ENCODE measurements at places on chromosomes 13 and 19. TPM values are rescaled to one million over a fixed set of nuclear protein-coding genes. Genes with fewer than 3 reads are reported as not detected.

GRCh38 chr19:55369653-55370304, 484 bp downstream of the IL11 start:
- H3K27ac ChIP-seq = no peak overlapping the region
- no peaks in the 10 kb centered on the region for H3K36me3 ChIP-seq
- H3K27me3 ChIP-seq = no peaks in the 10 kb centered on the region
- H3K4me1 ChIP-seq = peaks cover 41% of the 10 kb centered on the region

GRCh38 chr13:51689663-51689996, 105.4 kb downstream of the WDFY2 start:
- no peak for DNase-seq
- no peak overlapping the region for H3K4me3 ChIP-seq
- H3K27ac ChIP-seq = no peak overlapping the region
- no peaks in the 10 kb centered on the region for H3K36me3 ChIP-seq
- H3K27me3 ChIP-seq = no peaks in the 10 kb centered on the region
- peaks cover 7% of the 10 kb centered on the region for H3K4me1 ChIP-seq

GRCh38 chr13:75829830-75830229, 193.7 kb downstream of the LMO7 start:
- DNase-seq = no peak
- no peak overlapping the region for H3K4me3 ChIP-seq
- no peaks in the 10 kb centered on the region for H3K36me3 ChIP-seq
- H3K27me3 ChIP-seq = no peaks in the 10 kb centered on the region
- no peaks in the 10 kb centered on the region for H3K4me1 ChIP-seq

- H3K36me3 ChIP-seq = no peaks in the 10 kb centered on the region
- no peaks in the 10 kb centered on the region for H3K27me3 ChIP-seq
- no peak for DNase-seq
- no peak overlapping the region for H3K27ac ChIP-seq
- peaks cover 5% of the 10 kb centered on the region for H3K4me1 ChIP-seq
- H3K4me3 ChIP-seq = no peak overlapping the region
Observed at GRCh38 chr19:16000024-16000663, 51.3 kb downstream of the OR10H4 start.

The KLK14 gene
- total RNA-seq = 0.76 TPM

- no peaks in the 10 kb centered on the region for H3K36me3 ChIP-seq
- peak overlapping the region; percentile 50 for H3K4me3 ChIP-seq
Observed at GRCh38 chr19:17327654-17328516, 6.8 kb downstream of the ANO8 start.

The ADM5 gene
- 12.1 TPM for total RNA-seq

DNA sequence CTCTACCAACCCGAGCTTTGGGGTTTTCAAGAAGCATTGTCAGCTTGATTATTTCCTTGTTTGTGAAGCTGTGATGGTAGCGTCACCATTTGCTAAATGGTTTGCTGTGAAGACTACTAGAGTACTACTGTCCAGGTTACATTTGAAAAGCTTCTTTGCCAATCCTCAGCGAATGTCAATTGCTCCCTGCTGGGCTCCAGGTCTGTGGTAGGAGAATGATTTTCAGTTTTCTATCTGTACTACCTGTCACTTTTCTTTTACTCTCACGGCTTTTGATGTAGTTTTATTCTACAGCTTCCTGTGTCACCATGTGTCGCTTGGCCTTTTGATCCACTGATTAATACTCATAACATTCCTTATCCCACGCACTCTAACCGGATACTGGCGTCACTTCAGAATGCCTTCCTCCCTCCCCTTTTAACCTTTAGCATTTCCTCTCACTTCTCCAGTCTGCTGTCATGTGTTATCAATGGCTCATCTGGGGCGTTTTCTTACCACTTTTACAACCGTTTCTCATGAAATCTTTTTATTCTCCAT, 7.5 kb upstream of the GPR183 start:
- no peaks in the 10 kb centered on the region for H3K36me3 ChIP-seq
- peak overlapping the region; percentile 12 for H3K4me3 ChIP-seq
- H3K27me3 ChIP-seq = no peaks in the 10 kb centered on the region

- H3K27ac ChIP-seq = no peak overlapping the region
- no peaks in the 10 kb centered on the region for H3K36me3 ChIP-seq
- H3K27me3 ChIP-seq = no peaks in the 10 kb centered on the region
Observed at GRCh38 chr19:8143041-8143440, 6.4 kb downstream of the FBN3 start.

The NLRP7 gene
- total RNA-seq = not detected

- H3K4me3 ChIP-seq = no peak overlapping the region
- no peaks in the 10 kb centered on the region for H3K27me3 ChIP-seq
- DNase-seq = no peak
- H3K36me3 ChIP-seq = no peaks in the 10 kb centered on the region
- no peak overlapping the region for H3K27ac ChIP-seq
Observed at GRCh38 chr13:108095036-108095435, 120.3 kb downstream of the LIG4 start.

GRCh38 chr13:32850316-32851052, 165.7 kb upstream of the KL start:
- H3K27me3 ChIP-seq = no peaks in the 10 kb centered on the region
- no peak overlapping the region for H3K4me3 ChIP-seq
- no peaks in the 10 kb centered on the region for H3K36me3 ChIP-seq

DNA sequence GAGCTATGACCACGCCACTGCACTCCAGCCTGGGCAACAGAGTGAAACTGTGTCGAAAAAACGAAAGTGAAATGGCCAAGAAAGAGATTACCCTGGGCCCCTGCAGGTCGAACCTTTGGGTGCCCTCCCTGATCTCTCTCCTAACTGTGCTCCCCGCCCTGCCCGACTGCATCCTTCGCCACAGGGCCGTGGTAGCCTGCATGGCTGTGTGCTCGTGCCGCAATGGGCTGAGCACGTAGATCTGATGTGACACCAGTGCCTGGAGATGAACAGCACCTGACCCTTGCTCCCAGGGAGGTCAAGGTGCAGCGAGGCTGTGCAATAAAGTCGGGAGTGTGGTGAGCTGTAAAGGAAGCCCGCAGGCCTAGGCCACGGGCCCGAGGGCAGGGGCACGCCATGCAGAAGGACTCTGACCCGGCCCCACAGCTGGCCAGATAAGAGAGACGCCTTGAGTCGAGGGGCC, 60.2 kb downstream of the PEX11G start:
- no peak overlapping the region for H3K27ac ChIP-seq
- peaks cover 39% of the 10 kb centered on the region for H3K4me1 ChIP-seq
- no peak for DNase-seq
- H3K36me3 ChIP-seq = no peaks in the 10 kb centered on the region
- no peak overlapping the region for H3K4me3 ChIP-seq

DNA sequence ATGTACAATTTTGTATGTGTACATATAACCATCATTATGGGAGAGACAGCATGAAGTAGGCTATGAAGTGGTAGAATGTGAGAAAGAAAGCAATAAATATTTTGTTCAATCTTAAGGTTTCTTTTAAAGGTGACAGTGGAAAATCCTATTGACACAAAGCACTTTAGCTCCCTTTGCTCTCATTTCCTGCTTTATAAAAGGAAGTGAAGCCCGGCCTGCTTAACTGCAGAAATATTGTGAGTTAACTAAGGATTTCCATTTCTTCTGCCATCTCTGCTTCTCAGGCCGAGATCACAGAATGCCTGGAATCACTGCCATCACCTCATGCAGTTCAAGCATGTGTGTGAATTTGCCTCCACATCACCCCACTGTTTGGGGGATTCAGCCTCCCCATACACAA, 83.5 kb downstream of the FRY start:
- H3K36me3 ChIP-seq = no peaks in the 10 kb centered on the region
- no peak overlapping the region for H3K27ac ChIP-seq
- no peaks in the 10 kb centered on the region for H3K4me1 ChIP-seq

The ATP4B gene
- total RNA-seq = not detected

DNA sequence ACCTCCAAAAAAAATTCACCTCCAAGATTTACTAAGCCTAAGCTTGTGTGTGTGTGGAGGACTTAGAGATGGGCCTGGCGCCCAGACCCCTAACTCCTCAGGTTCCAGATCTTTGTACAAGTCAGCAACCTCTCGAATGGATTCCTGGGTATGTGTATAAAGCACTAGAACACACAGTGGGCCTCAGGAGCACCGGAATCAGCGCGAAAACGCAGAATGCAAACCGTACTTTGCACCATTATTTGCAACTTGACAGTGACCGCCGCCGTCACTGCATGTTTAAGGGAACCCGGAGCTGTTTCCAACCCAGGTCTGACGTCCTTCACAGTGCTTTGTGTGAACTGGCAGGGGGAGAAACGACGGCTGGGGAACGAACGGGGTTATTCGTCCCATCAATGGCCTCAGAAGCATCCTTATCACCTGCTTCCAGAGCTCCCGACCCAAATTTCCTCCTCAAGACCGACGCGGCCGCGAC, 688 bp downstream of the ZNF606 start:
- H3K36me3 ChIP-seq = no peaks in the 10 kb centered on the region
- H3K4me3 ChIP-seq = no peak overlapping the region
- H3K27me3 ChIP-seq = no peaks in the 10 kb centered on the region
- no peak for DNase-seq
- no peak overlapping the region for H3K27ac ChIP-seq

The C1QTNF9B gene
- not detected for total RNA-seq

- no peak for DNase-seq
- no peaks in the 10 kb centered on the region for H3K27me3 ChIP-seq
- no peaks in the 10 kb centered on the region for H3K4me1 ChIP-seq
- no peak overlapping the region for H3K4me3 ChIP-seq
- H3K27ac ChIP-seq = no peak overlapping the region
- no peaks in the 10 kb centered on the region for H3K36me3 ChIP-seq
Observed at GRCh38 chr13:34805347-34805746, 136.7 kb upstream of the NBEA start.

- H3K27ac ChIP-seq = no peak within 1 kb of the TSS
- H3K36me3 ChIP-seq = no peaks in the 10 kb centered on the region
- H3K27me3 ChIP-seq = peaks cover 8% of the 10 kb centered on the region
- no peaks in the 10 kb centered on the region for H3K4me1 ChIP-seq
- H3K4me3 ChIP-seq = peak within 1 kb of the TSS; percentile 19
Observed at GRCh38 chr19:3224346-3225168, at the start of gene CELF5. TSS of gene CELF5 (plus strand) at chr19:3224661. CDS start at chr19:3224740, 79 bp downstream.

DNA sequence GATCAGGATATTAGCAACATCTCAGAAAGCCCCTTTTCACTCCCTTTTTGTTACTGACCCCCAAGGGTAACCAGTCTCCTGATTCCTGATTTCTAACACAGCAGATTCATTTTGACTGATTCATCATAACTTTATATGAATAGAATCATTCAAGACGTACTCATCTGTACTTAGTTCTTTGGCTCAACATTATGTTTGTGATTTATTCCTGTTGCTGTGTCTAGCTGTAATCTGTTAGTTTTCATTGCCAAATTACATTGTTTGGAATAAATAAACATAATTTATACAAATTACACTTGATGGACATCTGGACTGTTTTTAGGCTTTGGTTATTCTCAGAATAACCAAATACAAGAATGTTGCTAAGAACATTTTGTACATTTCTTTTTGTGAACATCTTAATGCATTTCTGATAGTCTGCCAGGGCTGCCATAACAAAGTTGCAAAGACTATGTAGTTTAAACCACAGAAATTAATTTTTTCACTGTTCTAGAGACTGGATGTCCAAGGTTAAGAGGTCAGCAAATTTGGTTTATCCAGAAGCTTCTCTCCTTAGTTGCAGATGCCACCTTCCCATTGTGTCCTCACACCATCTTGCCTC, 62.8 kb upstream of the EDNRB start:
- DNase-seq = no peak
- H3K27ac ChIP-seq = no peak overlapping the region
- no peaks in the 10 kb centered on the region for H3K27me3 ChIP-seq
- H3K4me3 ChIP-seq = no peak overlapping the region

The IL27RA gene
- 18.3 TPM for total RNA-seq

DNA sequence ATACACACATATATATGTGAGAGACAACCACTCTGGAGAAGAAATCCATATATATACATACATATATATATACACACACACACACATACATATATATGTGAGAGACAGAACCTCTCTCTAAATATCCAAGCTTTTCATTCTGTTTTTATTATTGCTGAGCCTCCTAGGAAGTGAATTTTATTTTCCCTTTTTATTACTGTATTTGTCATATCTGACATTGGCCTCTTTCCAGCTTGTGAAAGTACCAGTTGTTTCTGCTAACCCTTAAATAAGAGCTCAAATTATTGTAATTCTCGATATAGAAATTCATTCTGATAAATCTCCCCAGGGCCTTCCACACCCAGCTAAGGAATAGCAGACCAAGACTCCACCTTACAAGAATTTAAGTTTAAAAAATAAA, 81.0 kb downstream of the NUFIP1 start:
- no peaks in the 10 kb centered on the region for H3K27me3 ChIP-seq
- no peak overlapping the region for H3K4me3 ChIP-seq
- DNase-seq = no peak
- H3K27ac ChIP-seq = no peak overlapping the region
- no peaks in the 10 kb centered on the region for H3K4me1 ChIP-seq

DNA sequence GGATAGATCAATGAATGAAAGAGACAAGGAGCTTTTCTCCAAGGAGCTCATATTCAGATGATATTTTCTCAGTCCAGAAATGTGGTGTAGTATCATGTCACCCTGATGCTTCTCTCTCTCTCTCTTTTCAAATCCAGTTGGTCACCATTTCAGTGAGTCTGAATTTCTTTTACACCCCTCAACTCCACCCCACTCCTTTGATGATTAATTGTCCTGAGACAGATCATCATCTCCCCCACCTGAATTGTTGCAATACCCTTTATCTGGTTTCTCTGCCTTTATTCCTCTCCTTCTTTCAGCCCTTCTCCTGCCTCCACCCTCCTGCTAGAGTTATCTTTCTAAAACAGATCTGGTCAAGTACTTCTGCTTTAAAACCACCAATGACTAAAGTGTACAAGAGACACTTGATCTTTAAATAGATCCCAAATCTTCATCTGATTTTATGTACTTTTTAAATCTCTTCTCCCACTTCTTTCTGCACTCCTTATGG, 299.8 kb downstream of the KLF5 start:
- no peak for DNase-seq
- H3K36me3 ChIP-seq = no peaks in the 10 kb centered on the region
- no peaks in the 10 kb centered on the region for H3K4me1 ChIP-seq
- H3K4me3 ChIP-seq = no peak overlapping the region

DNA sequence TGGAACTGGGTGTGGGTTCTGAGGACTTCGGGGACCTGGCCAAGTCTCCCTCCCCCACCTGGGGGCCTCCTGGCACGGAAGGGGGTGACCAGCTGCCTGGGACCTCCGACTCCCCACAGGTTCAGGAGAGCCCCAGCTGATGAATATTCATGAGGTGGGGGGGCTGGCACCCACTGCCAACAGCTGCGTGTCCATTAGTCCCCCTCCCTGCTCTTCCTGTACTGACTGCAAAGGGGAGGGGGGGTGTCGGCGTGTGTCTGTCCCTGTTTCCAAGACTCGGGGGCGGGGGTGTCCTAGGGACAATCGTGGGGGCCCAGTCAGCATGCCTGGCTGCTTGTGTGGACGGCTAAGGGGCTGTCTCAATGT, 10.6 kb upstream of the NFIX start:
- H3K4me1 ChIP-seq = peaks cover 28% of the 10 kb centered on the region
- no peaks in the 10 kb centered on the region for H3K36me3 ChIP-seq
- H3K27ac ChIP-seq = no peak overlapping the region
- H3K4me3 ChIP-seq = peak overlapping the region; percentile 4
- DNase-seq = no peak
- H3K27me3 ChIP-seq = no peaks in the 10 kb centered on the region
